Activated T-cell treated with anti-CD3 and anti-CD28 coated beads, Interleukin-2, amount 50 U/mL, for 48 hours (primary cell): ENCODE measurements at places on chromosomes 5 and 9.

GRCh38 chr9:105114964-105115728 lies 129.3 kb upstream of the SLC44A1 start:
- DNase-seq, result peak; percentile 24

GRCh38 chr5:136194576-136194975 lies 1.6 kb upstream of the SMIM32 start:
- no peak for DNase-seq

GRCh38 chr9:73199886-73200285 lies 48.2 kb downstream of the ANXA1 start:
- no peak for DNase-seq

- no peak for DNase-seq
Observed at GRCh38 chr5:67265951-67266350, 69.4 kb upstream of the CD180 start.

- DNase-seq, result no peak
Observed at GRCh38 chr9:135045928-135046738, 41.3 kb upstream of the OLFM1 start.

DNA sequence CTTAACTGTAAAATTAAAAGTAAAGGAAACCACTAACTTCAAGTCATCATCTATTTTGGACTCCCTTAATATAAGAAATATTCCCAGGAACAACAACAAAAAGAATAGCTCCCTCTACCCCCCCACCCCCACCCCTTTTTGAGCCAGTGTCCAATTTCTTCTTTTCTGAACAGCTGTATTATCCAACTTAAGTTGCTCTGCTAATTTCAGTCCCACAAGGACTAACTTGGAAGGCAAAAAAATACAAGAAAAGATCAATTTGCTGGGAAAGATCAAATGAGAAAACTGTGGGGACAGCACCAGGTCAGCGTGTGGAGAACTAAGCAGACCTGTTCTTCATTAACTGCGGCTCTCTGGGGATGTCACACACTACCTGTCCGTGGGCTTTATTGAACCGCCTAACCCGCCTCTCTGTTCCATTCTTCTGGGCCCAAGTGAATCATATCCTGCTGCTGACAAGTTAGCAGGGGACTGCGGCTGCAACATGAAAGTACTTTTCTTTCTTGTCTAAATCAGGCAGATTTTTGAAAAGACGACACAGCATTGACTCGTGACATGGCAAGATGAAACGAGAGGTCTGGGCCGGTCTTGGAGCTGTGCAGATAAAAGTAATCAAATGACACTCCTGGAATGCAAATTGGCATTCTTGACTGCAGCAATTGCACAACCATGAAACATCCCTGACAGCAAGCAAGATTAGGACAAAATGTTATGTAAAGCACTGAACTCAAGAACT lies 2.7 kb downstream of the BNC2 start:
- DNase-seq, result no peak

- DNase-seq, result no peak
Observed at GRCh38 chr9:72305707-72306106, 59.3 kb downstream of the ZFAND5 start.

DNA sequence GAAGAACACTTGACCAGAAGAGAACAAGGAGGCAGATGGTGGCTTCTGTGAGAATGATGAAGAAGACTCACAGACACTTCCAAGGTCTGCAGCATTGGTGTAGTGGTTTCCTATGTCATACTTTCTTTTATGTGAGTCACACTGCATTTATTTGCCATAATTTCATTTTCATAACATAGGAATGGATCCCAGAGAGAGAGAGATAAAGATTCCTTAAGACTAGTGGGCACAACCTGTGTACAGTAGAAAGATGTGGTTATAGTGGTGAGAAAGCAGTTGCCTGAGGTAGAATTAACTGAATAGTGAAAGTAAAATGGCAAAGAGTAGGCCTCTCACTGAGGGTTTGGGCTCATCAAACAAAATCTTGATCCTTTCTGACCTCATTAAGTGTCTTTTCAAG lies 7.6 kb upstream of the CCDC152 start:
- DNase-seq, result no peak

GRCh38 chr9:83000765-83001164 lies 62.2 kb downstream of the RASEF start:
- DNase-seq, result no peak

- no peak for DNase-seq
Observed at GRCh38 chr5:131607418-131607817, 27.6 kb downstream of the RAPGEF6 start.
